ENCODE measurements at places on chromosomes 7 and 10.

DNA sequence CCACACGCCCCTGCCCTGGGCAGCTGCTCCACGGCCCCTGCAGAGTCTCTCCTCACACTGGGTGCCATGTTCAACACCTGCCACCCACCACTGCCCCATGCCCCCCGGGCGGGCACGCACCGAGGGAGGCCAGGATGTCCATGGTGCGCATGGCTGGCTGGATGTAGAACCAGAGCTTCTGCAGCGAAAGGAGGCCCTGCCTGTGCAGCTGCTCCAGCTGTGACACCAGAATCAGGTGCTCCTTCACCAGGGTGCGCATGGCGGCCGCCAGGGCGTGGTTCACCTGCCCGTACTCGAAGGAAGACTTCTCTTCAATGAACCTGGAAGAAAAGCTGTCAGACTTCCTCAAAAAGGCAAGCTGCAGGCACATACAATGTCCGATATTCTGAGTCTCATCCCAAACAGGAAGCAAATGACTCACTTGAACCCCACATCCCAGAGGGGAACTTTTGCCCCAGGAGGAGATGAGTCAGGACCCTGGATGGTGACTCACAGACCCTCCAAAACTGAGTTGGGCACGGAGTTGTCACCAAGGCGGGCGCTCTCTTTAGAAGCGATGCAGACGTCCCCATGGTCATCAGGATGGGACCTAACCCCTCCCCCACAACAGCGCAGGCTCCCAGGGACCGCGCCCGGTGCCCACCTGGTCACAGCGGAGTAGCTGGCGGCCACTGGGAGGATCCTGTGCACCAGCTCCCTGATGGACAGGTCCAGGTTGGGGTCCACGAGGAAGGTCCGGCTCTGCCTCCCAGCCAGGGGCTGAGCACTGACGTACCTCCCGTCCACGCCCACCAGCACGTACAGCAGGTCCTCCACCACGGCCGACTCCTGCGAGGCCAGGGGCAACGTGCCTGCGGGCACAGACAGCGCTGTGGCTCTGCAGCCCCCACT, 15.5 kb downstream of the TUBGCP2 start:
- DNase-seq: no peak

- DNase-seq: no peak
These were observed 6.1 kb upstream of the STAM start for GRCh38 chr10:17637869-17638268.

DNA sequence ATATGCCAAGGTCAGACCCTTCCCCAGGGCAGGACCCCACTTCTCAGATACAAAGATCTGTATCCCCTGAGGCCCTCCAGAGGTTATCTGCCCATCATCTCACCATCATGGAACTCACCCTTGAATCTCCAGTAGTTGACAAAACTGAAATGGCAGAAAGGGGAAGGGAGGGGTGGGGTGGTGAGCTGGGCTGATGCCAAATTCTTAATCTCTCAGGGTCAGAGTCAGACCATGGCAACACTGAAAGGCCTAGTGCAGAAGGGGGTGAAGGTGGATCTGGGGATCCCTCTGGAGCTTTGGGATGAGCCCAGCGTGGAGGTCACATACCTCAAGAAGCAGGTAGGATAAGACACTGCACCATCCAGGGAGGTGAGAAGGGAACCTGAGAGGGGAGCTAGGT, 3.1 kb downstream of the CNPY4 start:
- no peak for DNase-seq

GRCh38 chr10:3480281-3480989, 304.6 kb downstream of the KLF6 start:
- DNase-seq: no peak

DNA sequence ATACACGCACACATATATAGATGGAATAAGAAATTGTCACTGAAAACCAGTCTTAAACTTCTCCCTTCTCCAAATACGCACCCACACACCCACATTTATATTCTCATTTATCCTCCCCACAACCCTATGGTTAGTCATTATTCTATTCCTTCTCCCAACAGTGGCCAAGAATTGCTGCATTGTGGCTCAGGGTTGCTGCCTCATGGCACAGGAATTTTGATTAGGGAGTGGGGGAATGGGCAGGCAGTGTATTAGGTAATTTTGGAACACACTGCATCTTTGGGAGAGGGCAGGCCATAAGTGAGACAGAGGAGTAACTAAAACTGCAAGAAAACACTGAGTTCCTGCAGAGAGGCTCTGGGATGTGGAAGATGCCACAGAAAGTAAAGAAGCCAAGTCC, 35.7 kb downstream of the NAPEPLD start:
- DNase-seq: peak; percentile 30

Data from SJCRH30 (cell line).